H7 (cell line): ENCODE measurements at places on chromosomes 2 and 18. TPM values are rescaled to one million over a fixed set of nuclear protein-coding genes. Genes with fewer than 3 reads are reported as not detected.

GRCh38 chr2:197215748-197216360, 94.7 kb downstream of the ANKRD44 start:
- no peak for DNase-seq

GRCh38 chr18:76459687-76460350, 35.2 kb downstream of the ZNF516 start:
- no peak for DNase-seq

MOCOS gene
- 1.7 and 2.4 TPM in 2 replicates for total RNA-seq

PDE6D gene
- total RNA-seq = 28.9 and 30.1 TPM in 2 replicates

IL1R2 gene
- 0.17 and 0.44 TPM in 2 replicates for total RNA-seq

PRSS56 gene
- not detected in 2 replicates for total RNA-seq

ITGAV gene
- total RNA-seq = 28.6 and 30.5 TPM in 2 replicates
